Lung (tissue), 17 donors: ENCODE measurements at places on chromosomes 16 and 17.
A peak's percentile ranks its signal among the peaks of the same experiment; 100 is the strongest.

- no peaks in the 10 kb centered on the region for H3K36me3 ChIP-seq
- no peak for DNase-seq
- H3K4me3 ChIP-seq, result no peak overlapping the region
- H3K4me1 ChIP-seq, result no peaks in the 10 kb centered on the region
Measured at GRCh38 chr17:59496178-59496577, 69.2 kb upstream of the DHX40 start.

GRCh38 chr17:58947824-58948223 lies 158.9 kb downstream of the TRIM37 start:
- no peaks in the 10 kb centered on the region for H3K36me3 ChIP-seq
- H3K4me1 ChIP-seq, result no peaks in the 10 kb centered on the region
- no peak overlapping the region for H3K27ac ChIP-seq
- no peak for DNase-seq
- H3K27me3 ChIP-seq, result no peaks in the 10 kb centered on the region

GRCh38 chr16:10828851-10829366 lies 10.3 kb upstream of the TVP23A start:
- DNase-seq, result peak; percentile 94
- peak overlapping the region; percentile 98 for H3K27ac ChIP-seq
- H3K4me1 ChIP-seq, result peaks cover 13% of the 10 kb centered on the region
- H3K27me3 ChIP-seq, result no peaks in the 10 kb centered on the region
- no peak overlapping the region for H3K4me3 ChIP-seq
- no peaks in the 10 kb centered on the region for H3K36me3 ChIP-seq

- no peak overlapping the region for H3K27ac ChIP-seq
- no peaks in the 10 kb centered on the region for H3K36me3 ChIP-seq
- no peak overlapping the region for H3K4me3 ChIP-seq
- H3K4me1 ChIP-seq, result no peaks in the 10 kb centered on the region
- no peaks in the 10 kb centered on the region for H3K27me3 ChIP-seq
- no peak for DNase-seq
Measured at GRCh38 chr16:73125850-73126524, 78.1 kb upstream of the ZFHX3 start.

- no peak for DNase-seq
- no peaks in the 10 kb centered on the region for H3K27me3 ChIP-seq
- H3K4me3 ChIP-seq, result no peak overlapping the region
- no peak overlapping the region for H3K27ac ChIP-seq
Measured at GRCh38 chr16:83660282-83660681, 147.5 kb upstream of the HSBP1 start.

DNA sequence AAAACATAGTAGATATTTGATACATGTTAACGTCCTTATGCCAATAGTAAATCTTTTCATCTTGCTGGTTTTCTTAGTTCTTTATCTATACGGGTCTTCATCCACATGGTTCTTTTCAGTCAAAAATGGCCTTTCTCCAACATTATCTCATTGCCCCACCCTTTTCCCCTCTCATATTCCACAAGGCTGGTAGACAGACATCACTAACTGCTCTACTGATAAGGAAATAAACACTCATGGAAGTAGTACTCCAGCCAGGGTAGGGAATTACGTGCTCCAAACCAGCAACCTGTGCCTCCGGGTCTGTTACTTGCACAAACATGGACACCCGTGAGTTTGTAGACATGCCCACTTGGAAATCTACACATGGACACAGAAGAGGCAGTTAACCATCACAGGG lies 141.4 kb downstream of the XYLT1 start:
- no peaks in the 10 kb centered on the region for H3K27me3 ChIP-seq
- peak; percentile 21 for DNase-seq
- peaks cover 8% of the 10 kb centered on the region for H3K4me1 ChIP-seq
- H3K27ac ChIP-seq, result peak overlapping the region; percentile 24
- H3K4me3 ChIP-seq, result no peak overlapping the region

DNA sequence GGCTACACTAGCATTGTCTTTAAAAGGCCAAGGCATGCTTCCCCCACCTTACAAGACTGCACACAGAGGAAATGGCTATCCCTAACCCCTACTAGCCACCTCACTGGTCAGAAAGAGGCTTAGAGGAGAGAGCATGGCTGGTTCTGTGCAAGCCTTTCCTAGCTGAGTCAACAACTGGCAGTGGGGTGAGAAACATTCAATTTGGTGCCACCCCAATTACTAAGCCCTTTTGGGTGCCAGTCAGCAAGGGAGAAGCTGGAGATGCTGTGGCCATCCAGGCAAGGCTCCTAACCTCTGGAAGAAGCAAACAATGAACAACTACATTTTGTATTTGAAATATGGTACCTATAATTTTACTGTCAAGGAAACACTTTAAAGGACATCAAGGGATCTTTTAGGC lies 4.7 kb upstream of the KAT7 start:
- H3K36me3 ChIP-seq, result peaks cover 4% of the 10 kb centered on the region
- no peaks in the 10 kb centered on the region for H3K4me1 ChIP-seq
- H3K27me3 ChIP-seq, result no peaks in the 10 kb centered on the region

GRCh38 chr17:68356949-68357455 lies 65.7 kb downstream of the ARSG start:
- DNase-seq, result no peak
- no peak overlapping the region for H3K27ac ChIP-seq
- no peaks in the 10 kb centered on the region for H3K4me1 ChIP-seq
- H3K4me3 ChIP-seq, result no peak overlapping the region

GRCh38 chr16:12470311-12471229 lies 333.1 kb downstream of the CPPED1 start:
- peak overlapping the region; percentile 3 for H3K27ac ChIP-seq
- H3K4me3 ChIP-seq, result no peak overlapping the region
- H3K27me3 ChIP-seq, result no peaks in the 10 kb centered on the region
- H3K4me1 ChIP-seq, result peaks cover 2% of the 10 kb centered on the region
- H3K36me3 ChIP-seq, result no peaks in the 10 kb centered on the region
- no peak for DNase-seq

- H3K4me1 ChIP-seq, result peaks cover 32% of the 10 kb centered on the region
- H3K4me3 ChIP-seq, result no peak overlapping the region
- DNase-seq, result peak; percentile 98
- H3K27ac ChIP-seq, result peak overlapping the region; percentile 97
- H3K36me3 ChIP-seq, result no peaks in the 10 kb centered on the region
Measured at GRCh38 chr16:56606476-56607108, 1.8 kb upstream of the MT2A start.

GRCh38 chr17:59652119-59652518 lies 32.4 kb downstream of the CLTC start:
- no peaks in the 10 kb centered on the region for H3K4me1 ChIP-seq
- H3K4me3 ChIP-seq, result no peak overlapping the region
- DNase-seq, result no peak
- peaks cover 51% of the 10 kb centered on the region for H3K36me3 ChIP-seq
- H3K27me3 ChIP-seq, result no peaks in the 10 kb centered on the region
- no peak overlapping the region for H3K27ac ChIP-seq

GRCh38 chr16:63896383-63897109 lies 1225.3 kb downstream of the CDH11 start:
- DNase-seq, result no peak
- no peaks in the 10 kb centered on the region for H3K36me3 ChIP-seq
- no peaks in the 10 kb centered on the region for H3K4me1 ChIP-seq
- no peaks in the 10 kb centered on the region for H3K27me3 ChIP-seq
- no peak overlapping the region for H3K27ac ChIP-seq
- no peak overlapping the region for H3K4me3 ChIP-seq

GRCh38 chr16:11389631-11390565 lies 44.6 kb downstream of the RMI2 start:
- no peaks in the 10 kb centered on the region for H3K4me1 ChIP-seq
- no peak overlapping the region for H3K4me3 ChIP-seq
- no peak for DNase-seq
- no peaks in the 10 kb centered on the region for H3K36me3 ChIP-seq
- H3K27me3 ChIP-seq, result no peaks in the 10 kb centered on the region
- H3K27ac ChIP-seq, result no peak overlapping the region

GRCh38 chr16:1763521-1764511 lies 7.5 kb downstream of the NME3 start:
- no peak for DNase-seq
- H3K4me3 ChIP-seq, result no peak overlapping the region
- H3K4me1 ChIP-seq, result no peaks in the 10 kb centered on the region
- H3K27ac ChIP-seq, result no peak overlapping the region
- no peaks in the 10 kb centered on the region for H3K27me3 ChIP-seq
- H3K36me3 ChIP-seq, result peaks cover 37% of the 10 kb centered on the region

GRCh38 chr17:70172923-70173322 lies 3.6 kb downstream of the KCNJ2 start:
- no peak overlapping the region for H3K4me3 ChIP-seq
- no peaks in the 10 kb centered on the region for H3K4me1 ChIP-seq
- H3K27me3 ChIP-seq, result no peaks in the 10 kb centered on the region

GRCh38 chr17:78323826-78324390 lies 36.0 kb downstream of the SOCS3 start:
- peak overlapping the region; percentile 77 for H3K27ac ChIP-seq
- H3K4me3 ChIP-seq, result no peak overlapping the region
- H3K27me3 ChIP-seq, result no peaks in the 10 kb centered on the region
- peaks cover 19% of the 10 kb centered on the region for H3K4me1 ChIP-seq

GRCh38 chr17:38922538-38923297 lies 2.7 kb upstream of the LASP1NB start:
- no peaks in the 10 kb centered on the region for H3K36me3 ChIP-seq
- H3K4me1 ChIP-seq, result peaks cover 11% of the 10 kb centered on the region
- H3K27ac ChIP-seq, result no peak overlapping the region
- H3K4me3 ChIP-seq, result no peak overlapping the region
- DNase-seq, result peak; percentile 94
- H3K27me3 ChIP-seq, result no peaks in the 10 kb centered on the region

- H3K4me3 ChIP-seq, result no peak overlapping the region
- no peak overlapping the region for H3K27ac ChIP-seq
- no peaks in the 10 kb centered on the region for H3K27me3 ChIP-seq
- H3K36me3 ChIP-seq, result no peaks in the 10 kb centered on the region
Measured at GRCh38 chr17:70776441-70776840, 607.1 kb downstream of the KCNJ2 start.

- no peaks in the 10 kb centered on the region for H3K36me3 ChIP-seq
- DNase-seq, result no peak
- H3K27me3 ChIP-seq, result no peaks in the 10 kb centered on the region
- no peak overlapping the region for H3K27ac ChIP-seq
- no peak overlapping the region for H3K4me3 ChIP-seq
Measured at GRCh38 chr17:73141411-73141810, 23.4 kb upstream of the SSTR2 start.

DNA sequence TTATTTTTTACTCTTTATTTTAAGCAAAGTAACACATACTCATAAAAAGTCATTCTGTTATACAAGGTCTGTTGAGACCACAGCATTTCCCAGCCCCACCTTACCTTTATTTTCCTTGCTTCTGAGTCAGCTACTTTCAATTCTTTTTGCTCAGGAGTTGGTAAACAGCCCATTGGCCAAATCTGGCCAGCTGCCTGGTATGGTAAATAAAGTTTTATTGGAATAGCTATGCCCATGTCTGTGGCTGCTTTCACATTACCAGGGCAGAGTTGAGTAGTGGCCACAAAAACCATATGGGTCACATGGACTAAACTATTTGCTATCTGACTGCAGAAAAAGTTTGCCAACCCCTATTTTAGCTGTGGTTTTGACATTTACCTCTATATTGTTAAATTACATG lies 3.4 kb upstream of the NSRP1 start:
- no peaks in the 10 kb centered on the region for H3K36me3 ChIP-seq
- H3K27ac ChIP-seq, result no peak overlapping the region
- no peak overlapping the region for H3K4me3 ChIP-seq

DNA sequence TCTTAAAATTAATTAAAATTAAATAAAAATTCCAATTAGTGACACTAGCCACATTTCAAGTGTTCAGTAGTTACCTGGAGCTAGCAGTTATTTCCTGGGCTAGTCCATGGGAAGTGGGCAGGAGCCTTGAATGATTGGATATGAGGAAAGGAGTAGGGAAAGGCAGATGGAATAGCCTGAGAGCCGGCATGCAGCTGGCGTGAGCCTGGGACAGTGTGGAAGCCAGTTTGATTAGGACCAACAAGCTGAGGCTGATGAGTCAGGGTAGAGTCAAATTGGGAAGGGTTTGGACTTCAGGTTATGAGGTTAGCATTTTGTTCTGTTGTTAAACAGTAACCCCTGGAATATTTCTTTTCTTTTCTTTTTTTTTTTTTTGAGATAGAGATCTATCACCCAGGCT lies 15.3 kb upstream of the GNA13 start:
- no peak overlapping the region for H3K4me3 ChIP-seq
- H3K27me3 ChIP-seq, result no peaks in the 10 kb centered on the region
- no peaks in the 10 kb centered on the region for H3K4me1 ChIP-seq

DNA sequence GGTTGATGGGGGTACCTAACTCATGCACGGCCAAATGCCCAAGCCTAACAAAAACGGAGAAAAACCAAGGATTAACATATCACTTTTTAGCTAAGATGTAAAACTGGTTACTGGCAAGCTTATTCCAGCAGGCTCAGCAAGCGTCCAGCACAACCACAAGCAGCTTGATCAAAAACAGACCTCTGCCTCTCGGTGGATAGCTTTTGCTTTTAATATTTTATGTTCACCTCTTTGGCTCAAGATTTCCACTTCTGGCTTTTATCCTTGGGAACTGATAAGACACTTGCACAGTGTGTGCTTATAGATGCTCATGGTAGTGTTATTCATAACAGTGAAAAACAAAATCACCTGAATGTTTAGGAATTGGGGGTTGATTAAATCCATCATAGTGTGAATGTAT lies 206.9 kb upstream of the CACNG5 start:
- no peaks in the 10 kb centered on the region for H3K27me3 ChIP-seq
- no peak overlapping the region for H3K27ac ChIP-seq
- no peaks in the 10 kb centered on the region for H3K4me1 ChIP-seq
- no peaks in the 10 kb centered on the region for H3K36me3 ChIP-seq

DNA sequence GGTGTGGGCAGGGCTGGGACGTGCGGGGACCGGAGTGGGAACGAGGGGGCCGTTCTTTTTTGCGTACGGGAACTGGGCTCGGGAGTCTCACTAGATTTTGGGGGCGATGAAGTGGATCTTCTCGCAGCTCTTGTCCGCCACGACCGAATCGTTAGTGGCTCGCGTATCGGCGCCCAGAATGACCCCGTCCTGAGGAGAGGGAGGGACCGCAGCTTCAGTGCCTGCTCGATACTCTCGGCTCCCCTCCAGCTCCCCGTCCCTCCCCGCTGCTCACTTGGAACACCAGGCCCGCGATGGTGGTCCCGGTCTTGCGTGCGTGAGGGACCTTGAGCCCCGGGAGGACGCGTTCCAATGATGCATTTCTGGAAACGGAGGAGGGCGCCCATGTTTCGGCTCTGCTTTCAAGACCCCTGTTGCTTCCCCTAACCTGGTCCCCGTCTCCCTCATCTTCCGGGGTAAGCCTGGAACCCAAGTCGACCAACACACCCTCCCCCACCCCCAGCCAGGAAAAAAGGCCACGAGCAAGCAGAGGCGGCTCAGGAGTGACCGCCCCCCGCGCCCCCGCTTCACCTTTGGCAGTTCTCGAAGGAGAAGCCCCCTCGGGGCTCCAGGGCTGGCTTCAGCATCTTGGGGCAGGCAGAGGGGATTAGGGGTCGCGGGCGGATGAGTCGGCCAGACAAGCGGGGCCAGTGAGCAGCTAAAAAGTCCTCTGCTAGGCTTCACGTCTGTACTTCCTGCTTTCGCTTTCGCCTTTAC lies at the start of gene PSMB10:
PSMB10 (minus strand) TSS at position 727 of the 756 bp plus-strand sequence; CDS start at position 626, 101 bp downstream.
- H3K4me1 ChIP-seq, result peaks cover 23% of the 10 kb centered on the region
- H3K36me3 ChIP-seq, result no peaks in the 10 kb centered on the region
- peak within 1 kb of the TSS; percentile 94 for H3K27ac ChIP-seq

- H3K4me1 ChIP-seq, result no peaks in the 10 kb centered on the region
- no peaks in the 10 kb centered on the region for H3K27me3 ChIP-seq
- H3K4me3 ChIP-seq, result no peak overlapping the region
- no peaks in the 10 kb centered on the region for H3K36me3 ChIP-seq
- DNase-seq, result no peak
- H3K27ac ChIP-seq, result no peak overlapping the region
Measured at GRCh38 chr17:74945543-74945942, 9.8 kb downstream of the OTOP3 start.
